Activated CD4-positive, alpha-beta T cell treated with anti-CD3 and anti-CD28 coated beads, Interleukin-2, amount 10 ng/mL, durations not matched to agents 24 days and 14 days (primary cell): ENCODE measurements at places on chromosomes 2 and 18. TPM values are rescaled to one million over a fixed set of nuclear protein-coding genes. Genes with fewer than 3 reads are reported as not detected.

PTPRN gene
- 0.07 TPM in 1 of 2 replicates, not detected in the other for total RNA-seq

ODC1 gene
- 267 and 273 TPM in 2 replicates for total RNA-seq

GFPT1 gene
- total RNA-seq = 48.8 and 50.6 TPM in 2 replicates

IL1RL1 gene
- 0.54 and 0.84 TPM in 2 replicates for total RNA-seq

MBD5 gene
- 20.4 and 24.6 TPM in 2 replicates for total RNA-seq

TTN gene
- 2.8 and 2.9 TPM in 2 replicates for total RNA-seq

DLX2 gene
- 0.26 TPM in 1 of 2 replicates, not detected in the other for total RNA-seq

DOK1 gene
- total RNA-seq = 33.8 and 34.2 TPM in 2 replicates

NR4A2 gene
- total RNA-seq = 13.2 and 14.1 TPM in 2 replicates

OLA1 gene
- 164 and 167 TPM in 2 replicates for total RNA-seq

SERPINB13 gene
- total RNA-seq = not detected in 2 replicates

POTEI gene
- total RNA-seq = not detected in 2 replicates

PLCD4 gene
- total RNA-seq = 0.26 and 0.52 TPM in 2 replicates

OST4 gene
- 314 and 326 TPM in 2 replicates for total RNA-seq

ANKMY1 gene
- 24.8 and 26.7 TPM in 2 replicates for total RNA-seq

ATOH8 gene
- 0.19 TPM in 1 of 2 replicates, not detected in the other for total RNA-seq

ORMDL1 gene
- 74.5 and 82.7 TPM in 2 replicates for total RNA-seq

MROH2A gene
- not detected in 2 replicates for total RNA-seq

PLA2R1 gene
- total RNA-seq = not detected in 2 replicates

GPBAR1 gene
- total RNA-seq = 0.40 and 0.68 TPM in 2 replicates

MOCOS gene
- total RNA-seq = 0.21 and 0.57 TPM in 2 replicates

ADAM23 gene
- 0.05 and 0.38 TPM in 2 replicates for total RNA-seq

RAX gene
- total RNA-seq = not detected in 2 replicates

TUBB8B gene
- total RNA-seq = not detected in 2 replicates

CBLN2 gene
- not detected in 2 replicates for total RNA-seq

FBXO36 gene
- total RNA-seq = 0.71 and 0.77 TPM in 2 replicates

PLGLB2 gene
- 1.8 and 2.7 TPM in 2 replicates for total RNA-seq

LINC00305 gene
- total RNA-seq = not detected in 2 replicates

MEIS1 gene
- total RNA-seq = 0.31 TPM in 1 of 2 replicates, not detected in the other

AQP4 gene
- total RNA-seq = not detected in 2 replicates

PUS10 gene
- total RNA-seq = 7.8 and 8.4 TPM in 2 replicates

CCDC138 gene
- 19.9 and 20.1 TPM in 2 replicates for total RNA-seq

CKAP2L gene
- total RNA-seq = 17.8 and 17.9 TPM in 2 replicates

TFPI gene
- 1.2 and 1.5 TPM in 2 replicates for total RNA-seq
